Stimulated activated CD8-positive, alpha-beta memory T cell treated with anti-CD3 and anti-CD28 coated beads, Interleukin-7, amount 100 ng/mL, for 1 hour (primary cell): ENCODE measurements at places on chromosomes 7 and 10.

DNA sequence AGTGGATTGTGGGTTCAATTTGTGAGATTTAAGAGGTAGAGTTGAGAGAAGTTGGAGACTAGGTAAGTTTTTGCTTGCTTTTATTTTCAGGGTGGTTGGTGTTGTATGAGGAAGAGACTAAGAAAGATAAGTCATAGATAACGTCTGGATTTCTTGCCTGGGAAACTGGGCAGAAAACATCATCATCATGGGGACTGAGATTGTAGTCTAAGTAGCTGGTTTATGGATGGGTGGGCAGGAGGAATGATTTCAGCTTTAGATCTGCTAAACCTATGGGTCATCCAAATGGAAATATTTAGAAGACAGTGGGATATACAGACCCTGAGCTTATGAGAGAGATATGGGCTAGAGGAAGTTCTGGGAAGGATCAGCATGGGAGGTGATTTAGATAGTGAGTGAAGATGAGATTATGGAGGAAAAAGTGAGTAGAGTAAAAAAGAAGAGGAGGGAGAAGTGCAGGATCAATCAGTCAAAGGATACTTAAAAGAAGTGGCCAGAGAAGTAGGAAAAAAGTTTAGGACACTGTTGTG lies 169.8 kb downstream of the WNT2 start:
- no peak for DNase-seq

- no peak for DNase-seq
These were observed 239.1 kb downstream of the ZMYND11 start for GRCh38 chr10:374354-374753.

DNA sequence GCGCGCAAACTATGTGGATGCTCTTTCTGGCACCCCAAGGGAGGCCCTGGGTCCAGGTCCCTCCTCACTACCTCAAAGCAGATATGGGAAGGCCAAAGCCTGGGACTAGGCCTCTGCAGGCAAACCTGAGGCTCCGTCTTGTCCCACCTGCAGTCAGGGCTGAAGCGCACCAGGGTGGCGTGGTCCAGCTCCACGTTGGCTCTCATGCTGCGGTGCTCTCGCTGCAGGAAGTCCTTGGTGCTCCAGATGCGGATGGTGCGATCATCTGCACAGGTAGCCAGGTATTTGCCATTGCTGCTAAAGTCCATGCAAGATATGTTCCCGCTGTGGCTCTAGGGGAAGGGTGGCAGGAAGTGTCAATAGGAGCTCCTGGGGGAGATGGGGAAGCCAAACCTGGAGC lies 4.6 kb downstream of the TBL2 start:
- no peak for DNase-seq

DNA sequence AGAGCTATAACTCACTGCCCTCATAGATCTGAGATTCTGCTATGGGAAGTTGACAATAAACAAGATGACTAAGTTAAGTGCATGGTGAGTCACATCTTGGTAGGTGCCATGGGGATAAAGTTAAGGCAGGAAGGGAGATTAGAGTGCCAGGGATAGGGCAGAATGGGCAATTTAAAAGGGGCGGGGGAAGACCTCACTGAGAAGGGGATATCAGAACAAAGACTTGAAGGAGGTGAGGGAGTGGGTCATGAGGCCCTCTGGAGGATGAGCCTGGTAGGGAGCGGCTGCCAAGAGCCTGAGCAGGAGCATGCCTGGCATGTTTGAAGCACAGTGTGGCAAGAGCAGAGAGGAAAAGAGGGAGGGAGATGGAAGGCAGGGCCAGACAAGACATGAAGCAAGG lies 34.8 kb upstream of the INMT start:
- DNase-seq = no peak

DNA sequence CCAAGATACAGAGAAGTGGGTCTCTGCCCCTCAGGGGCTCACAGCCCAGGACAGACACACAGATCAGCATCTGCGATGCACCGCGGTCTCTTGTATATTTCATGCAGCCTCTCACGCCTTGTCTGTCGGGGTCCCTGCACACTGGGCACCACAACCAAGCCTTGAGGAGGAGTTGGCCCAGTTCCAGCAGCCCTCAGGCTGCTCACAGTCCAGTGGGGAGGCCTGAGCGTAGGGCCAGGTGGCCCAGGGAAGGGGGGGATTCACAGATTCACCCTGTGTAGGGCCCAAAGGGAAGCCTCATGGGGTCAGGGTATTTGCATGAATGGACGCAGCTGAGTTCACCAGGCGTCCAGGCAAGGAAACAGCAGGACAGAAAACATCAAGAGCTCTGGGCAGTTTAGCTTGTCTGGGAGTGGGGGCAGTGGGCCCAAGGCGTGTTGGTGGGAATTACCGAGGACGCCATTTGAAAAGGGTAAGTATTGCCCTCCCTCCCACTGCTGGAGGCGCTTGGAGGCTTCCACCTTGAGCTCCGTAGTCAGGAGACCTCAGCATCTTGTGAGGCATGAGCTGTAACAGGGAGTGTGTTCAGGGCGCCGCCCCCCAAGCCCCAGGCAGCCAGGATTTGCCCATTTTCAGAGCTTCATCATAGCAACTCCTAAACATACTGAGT lies 129.1 kb upstream of the CHST15 start:
- no peak for DNase-seq

DNA sequence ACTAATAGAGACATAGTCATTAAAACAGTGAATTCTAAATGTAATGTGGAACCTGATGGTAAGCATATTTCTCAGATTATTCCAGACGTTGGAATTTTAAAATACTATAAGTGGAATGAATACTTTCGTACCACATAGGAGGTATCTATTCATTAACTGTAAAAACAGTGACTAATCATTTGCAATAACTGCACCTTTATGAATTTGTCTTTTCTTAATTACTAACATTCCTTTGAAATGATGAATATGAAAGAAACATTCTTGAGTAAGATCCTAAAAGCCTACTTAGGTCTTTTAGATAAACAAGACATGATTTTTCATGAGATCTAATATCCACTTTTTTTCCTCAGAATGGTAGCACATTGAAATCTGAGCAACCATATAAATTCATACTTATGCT lies 549.0 kb upstream of the LRRN3 start:
- DNase-seq = no peak

DNA sequence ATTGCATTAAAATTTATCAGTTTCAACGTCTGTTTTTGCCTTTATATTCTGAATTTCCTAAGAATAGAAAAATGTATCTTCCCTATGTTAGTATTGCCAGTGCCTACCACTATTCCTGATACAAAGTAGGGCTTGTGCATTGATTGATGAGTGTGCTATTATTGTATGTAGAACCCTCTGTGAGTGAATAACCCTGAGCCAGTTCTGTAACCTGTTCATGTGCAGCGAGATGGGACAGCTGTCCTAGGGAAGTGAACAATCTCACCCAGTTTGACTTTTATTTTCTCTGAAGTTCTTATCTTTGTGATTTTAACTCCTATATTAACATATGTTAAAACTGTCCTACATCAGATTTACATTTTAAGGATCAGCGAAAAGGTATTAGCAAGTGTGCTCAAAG lies 178.4 kb upstream of the ADO start:
- DNase-seq = no peak

DNA sequence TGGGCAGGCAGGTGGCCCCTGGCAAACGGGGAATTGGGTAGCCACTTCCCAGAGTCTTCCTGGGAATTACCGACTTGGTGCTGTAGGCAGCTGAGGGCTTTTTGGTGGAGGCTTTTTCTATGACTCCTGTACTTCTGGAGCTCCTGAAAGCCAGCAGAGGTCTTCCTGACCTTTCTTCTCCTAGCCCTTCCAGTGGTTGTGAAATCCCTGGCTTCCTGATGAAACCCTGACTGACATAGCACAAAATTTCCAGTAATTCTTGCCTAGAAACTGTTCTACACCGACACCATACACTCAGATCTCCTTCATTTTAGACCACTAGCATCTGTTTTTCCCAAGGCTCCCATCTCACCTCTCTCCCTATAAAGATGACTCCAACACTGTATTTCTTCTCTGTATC lies 120.2 kb downstream of the STRA8 start:
- no peak for DNase-seq

GRCh38 chr7:96104984-96105383 lies 216.9 kb downstream of the SLC25A13 start:
- DNase-seq = no peak

- DNase-seq = no peak
These were observed 111.6 kb downstream of the NOC3L start for GRCh38 chr10:94251098-94251497.

DNA sequence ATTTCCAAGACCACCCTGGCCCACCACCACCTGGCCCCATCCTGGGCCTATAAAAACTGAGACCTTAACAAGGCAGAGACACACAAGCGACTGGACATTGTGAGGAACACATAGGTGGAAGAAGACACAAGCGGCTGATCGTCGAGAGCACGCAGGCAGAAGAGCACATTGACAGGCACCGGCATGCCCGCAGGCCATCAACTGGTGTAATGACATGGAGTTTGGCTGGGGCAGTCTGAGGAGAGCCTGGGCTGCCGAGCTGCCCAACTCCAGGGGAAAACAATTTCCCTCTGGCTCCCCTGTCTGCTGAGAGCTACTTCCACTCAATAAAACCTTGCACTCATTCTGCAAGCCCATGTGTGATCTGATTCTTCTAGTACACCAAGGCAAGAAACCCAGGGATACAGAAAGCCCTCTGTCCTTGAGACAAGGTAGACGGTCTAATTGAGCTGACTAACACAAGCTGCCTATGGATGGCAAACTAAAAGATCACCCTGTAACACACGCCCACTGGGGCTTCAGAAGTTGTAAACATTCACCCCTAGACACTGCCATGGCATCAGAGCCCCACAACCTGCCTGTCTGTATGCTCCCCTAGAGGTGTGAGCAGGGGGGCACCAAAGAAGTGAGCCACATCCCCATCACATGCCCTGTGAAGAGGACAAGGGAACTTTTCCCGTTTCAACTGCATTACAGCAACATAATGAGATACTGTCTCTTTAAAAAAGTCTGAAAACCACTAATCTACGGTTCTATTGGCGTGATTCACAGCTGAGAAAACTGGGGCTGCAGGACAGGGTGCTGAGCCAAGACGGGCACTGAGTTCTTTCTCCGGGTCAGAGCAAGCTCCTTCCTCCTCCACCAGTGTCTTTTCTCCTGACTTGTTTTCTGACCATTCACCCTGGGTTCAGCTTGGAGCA lies 18.5 kb upstream of the TNS3 start:
- DNase-seq = no peak

GRCh38 chr7:115864082-115864481 lies 166.5 kb downstream of the TFEC start:
- DNase-seq = no peak

- DNase-seq = no peak
These were observed 18.4 kb upstream of the COBL start for GRCh38 chr7:51335057-51335456.

DNA sequence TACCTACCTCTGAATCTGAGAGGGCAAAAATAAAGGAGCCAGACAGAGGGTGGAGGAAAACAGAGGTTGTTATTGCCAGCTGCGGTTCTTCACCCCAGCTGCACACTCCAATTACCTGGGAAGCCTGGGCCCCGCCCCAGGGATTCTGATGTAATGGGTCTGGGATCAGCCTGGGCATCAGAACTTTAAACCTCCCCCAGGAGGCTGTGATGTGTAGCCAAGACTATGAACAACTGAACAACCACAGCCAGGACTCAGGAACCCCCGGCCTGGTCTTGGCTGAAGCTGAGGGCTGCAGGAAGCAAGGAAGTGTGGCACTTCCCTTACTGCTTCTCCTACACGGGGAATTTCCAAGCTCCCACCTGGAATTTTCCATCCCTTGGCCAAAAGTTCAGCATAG lies 89.3 kb downstream of the HIP1 start:
- DNase-seq = no peak

GRCh38 chr7:39051707-39052106 lies 74.0 kb downstream of the POU6F2 start:
- no peak for DNase-seq

GRCh38 chr10:42970451-42971250 lies 106.2 kb upstream of the RET start:
- DNase-seq = no peak

GRCh38 chr7:19834566-19834965 lies 61.1 kb upstream of the TMEM196 start:
- no peak for DNase-seq

DNA sequence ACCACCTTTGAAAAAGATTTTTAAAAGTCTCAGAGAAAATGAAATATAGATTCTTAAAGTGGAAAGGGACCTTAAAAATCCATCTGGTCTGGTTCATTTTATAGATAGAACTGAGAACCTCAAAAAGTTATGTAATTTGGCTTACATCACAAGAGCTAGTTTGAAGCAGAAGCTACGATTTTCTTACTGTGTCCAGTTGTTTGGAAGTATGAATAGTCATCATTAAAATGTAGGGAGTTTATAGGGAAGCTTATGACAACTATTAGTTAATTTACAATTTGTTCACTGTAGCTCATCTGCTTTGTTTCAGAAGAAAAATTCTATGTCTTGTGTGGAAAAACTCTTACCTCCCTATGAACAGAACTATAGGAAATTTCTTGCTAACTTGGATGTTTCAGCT lies 26.9 kb downstream of the ZEB1 start:
- DNase-seq = no peak

GRCh38 chr7:90230834-90231233 lies 14.1 kb upstream of the CFAP69 start:
- DNase-seq = no peak

GRCh38 chr10:108410236-108410635 lies 1245.7 kb upstream of the SORCS1 start:
- DNase-seq = no peak

DNA sequence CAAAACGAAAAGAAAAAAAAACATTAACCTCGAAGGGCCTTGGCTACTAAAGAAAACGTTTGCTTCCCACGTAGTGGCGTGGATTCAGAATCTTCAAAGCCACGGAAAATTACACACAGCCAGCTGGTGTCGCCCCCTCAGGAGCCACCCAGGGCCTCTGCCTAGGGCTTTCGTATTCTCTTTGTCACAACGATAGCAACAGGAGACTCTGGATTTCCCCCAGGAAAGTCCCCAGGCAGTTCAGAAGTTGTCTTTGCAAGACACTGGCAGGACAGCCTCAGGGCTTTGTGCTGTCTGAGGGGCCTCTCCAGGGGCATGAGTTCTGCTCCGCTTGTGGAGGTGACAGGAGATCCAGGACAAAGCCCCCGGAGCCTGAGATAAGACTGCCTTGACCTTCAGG lies 150.2 kb upstream of the INSYN2A start:
- no peak for DNase-seq

DNA sequence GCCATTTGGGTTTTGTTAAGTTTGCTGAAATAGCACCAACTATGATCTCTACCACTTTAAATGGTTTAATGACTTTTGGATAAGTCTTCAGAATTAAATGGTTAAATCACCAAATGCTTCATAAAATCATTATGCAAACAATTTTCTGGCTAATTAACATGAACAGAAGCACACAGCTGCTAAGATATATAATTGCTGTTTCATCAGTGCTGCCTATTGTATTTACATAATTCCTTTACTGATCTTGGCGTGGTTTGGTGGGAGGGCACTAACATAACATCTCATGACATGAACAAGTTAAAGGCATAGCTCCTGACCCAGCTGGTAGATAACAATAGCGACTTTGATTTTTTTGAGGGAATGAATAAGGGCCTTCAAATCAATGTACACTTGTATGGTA lies 94.1 kb downstream of the FZD1 start:
- DNase-seq = no peak

DNA sequence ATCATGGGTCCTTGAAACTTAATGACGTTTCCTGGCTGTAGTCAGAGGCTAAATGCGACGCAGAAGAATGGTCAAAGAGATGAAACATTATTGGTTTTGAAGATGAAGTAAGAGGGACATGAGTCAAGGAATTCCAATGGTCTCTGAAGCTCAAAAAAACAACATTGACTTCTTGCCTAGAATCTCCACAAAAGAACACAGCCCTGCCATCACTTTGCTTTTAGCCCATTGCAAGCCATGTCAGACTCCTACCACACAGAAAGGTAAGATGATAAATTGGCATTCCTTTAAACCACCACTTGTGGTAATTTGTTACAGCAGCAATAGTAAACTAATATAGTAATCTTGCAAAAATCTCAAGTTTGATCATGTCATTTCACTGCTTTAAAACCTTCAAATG lies 109.4 kb downstream of the TMEM26 start:
- DNase-seq = no peak
